ENCODE measurements at places on chromosomes 11 and 22.

- no peak for DNase-seq
These were observed 34.5 kb downstream of the SPATA19 start for GRCh38 chr11:133810766-133811165.

- DNase-seq = no peak
These were observed 16.1 kb upstream of the TPP1 start for GRCh38 chr11:6635082-6635932.

- DNase-seq = no peak
These were observed 823 bp upstream of the MUC15 start for GRCh38 chr11:26572770-26573402.

GRCh38 chr11:7844986-7845385 lies 48.2 kb upstream of the OR5P2 start:
- DNase-seq = no peak

GRCh38 chr11:8262552-8263108 lies 1.0 kb downstream of the LMO1 start:
- peak; percentile 34 for DNase-seq

- DNase-seq = no peak
These were observed 1679.3 kb downstream of the LRRC4C start for GRCh38 chr11:39780131-39780530.

DNA sequence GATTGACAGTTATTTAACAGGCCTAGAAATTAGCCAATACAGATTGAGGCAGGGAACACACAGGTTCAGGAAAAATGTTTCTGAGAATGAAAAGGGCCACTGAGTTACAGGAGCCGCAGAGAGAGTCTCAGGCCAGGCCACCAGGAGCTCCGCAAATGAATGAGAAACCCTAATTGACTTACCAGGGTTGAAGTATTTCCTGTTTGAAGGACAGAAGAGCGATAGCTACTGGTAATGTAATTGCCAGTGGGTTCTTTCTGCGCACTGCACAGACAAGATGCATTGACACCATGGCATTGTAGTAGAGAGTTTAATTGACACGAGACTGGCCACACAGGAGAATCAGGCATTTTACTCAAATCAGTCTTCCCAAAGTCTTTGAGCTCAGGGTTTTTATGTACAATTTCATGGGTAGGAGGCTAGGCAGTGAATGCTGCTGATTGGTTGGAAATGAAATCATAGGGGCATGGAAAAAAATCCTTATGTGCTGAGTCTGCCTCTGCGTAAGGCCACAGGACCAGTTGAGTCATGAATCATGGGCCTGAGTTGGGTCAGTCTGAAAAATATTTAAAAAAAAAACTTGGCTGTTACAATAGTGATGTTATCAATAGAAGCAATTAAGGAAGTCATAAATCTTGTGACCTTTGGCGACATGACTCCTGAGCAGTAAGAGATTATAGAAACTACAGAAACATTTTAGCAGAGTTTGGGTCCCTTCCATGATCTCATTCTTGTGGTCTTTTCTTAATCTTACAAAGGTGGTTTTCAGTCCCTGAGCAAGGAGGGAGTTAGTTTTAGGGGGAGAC lies 203.8 kb downstream of the CASP12 start:
- no peak for DNase-seq

DNA sequence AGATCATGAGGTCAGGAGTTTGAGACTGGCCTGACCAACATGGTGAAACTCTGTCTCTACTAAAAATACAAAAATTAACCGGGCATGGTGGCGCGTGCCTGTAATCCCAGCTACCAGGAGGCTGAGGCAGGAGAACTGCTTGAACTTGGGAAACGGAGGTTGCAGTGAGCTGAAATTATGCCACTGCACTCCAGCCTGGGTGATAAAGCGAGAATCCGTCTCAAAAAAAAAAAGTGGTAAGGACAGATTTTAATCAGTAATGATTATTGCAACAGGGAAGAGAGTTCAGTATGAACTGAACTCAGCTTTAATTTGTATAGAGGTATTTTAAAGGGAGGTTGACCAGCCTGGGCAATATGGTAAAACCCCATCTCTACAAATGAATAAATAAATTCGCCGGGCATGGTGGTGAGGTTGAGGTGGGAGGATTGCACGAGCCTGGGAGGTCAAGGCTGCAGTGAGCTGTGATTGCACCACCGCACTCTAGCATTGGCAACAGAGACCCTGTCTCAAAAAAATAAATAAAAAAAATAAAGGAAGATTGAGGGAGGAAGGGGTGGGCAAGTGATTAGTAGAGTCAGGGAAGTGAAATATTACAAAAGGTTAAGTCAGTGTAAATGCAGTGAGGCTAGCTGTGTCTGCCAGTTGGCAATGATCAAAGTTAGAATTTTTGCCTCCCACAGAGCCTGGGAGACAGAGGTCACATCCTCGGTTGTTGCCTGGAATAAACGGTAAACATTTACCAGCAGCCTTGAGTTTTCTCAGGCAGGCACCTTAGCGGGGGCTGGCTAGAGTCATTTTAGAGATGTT lies 2.6 kb upstream of the MCM5 start:
- no peak for DNase-seq

- no peak for DNase-seq
These were observed 191.6 kb upstream of the CADM1 start for GRCh38 chr11:115695677-115696364.

- no peak for DNase-seq
These were observed 2.5 kb downstream of the ELP4 start for GRCh38 chr11:31512117-31512516.

GRCh38 chr11:70422692-70423522 lies 24.6 kb downstream of the CTTN start:
- no peak for DNase-seq

GRCh38 chr11:117910525-117910924 lies 18.7 kb downstream of the TMPRSS13 start:
- no peak for DNase-seq

DNA sequence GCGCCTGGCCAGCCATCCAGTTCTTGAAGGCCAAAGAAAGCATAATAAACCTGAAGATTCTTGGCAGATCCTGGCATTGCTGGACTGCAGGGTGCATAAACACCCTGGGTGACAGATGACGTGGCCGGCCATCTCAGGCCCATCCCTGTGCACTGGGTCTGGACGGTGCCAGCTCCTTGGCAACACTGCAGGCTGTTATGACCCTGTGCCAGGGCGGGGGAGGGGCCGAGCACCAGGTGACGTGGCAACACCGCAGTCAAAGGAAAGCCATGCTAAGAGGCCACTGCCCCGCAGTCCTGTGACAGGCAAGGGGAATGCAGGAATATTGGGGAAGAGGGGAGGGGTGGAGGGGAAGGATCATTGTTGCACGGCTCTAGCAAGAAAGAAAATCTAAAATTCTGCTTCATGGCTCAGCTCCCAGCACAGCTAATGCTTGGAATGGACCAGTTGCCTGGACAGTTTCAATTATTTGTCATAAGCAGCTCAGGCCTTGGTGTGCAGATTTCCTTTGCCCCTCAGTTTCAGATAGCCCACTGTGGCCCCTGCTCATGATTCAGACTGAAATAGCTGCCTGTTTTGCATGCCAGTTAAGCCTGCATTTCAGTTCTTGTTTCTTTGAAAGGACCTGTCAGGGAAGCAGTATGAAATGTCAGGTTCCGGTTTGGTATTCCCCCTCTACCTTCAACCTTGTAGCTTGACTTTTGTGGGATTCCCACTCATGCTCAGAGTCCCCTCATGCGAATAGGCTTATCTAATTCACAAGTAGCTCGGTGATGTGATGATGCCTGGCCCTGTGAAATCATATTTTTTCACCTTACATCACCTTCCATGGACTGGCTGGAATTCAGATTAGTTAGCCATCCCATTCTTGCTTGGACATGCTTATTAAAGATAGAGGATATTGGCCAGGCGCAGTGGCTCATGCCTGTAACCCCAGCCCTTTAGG lies 29.7 kb upstream of the DDX6 start:
- DNase-seq = peak; percentile 39

DNA sequence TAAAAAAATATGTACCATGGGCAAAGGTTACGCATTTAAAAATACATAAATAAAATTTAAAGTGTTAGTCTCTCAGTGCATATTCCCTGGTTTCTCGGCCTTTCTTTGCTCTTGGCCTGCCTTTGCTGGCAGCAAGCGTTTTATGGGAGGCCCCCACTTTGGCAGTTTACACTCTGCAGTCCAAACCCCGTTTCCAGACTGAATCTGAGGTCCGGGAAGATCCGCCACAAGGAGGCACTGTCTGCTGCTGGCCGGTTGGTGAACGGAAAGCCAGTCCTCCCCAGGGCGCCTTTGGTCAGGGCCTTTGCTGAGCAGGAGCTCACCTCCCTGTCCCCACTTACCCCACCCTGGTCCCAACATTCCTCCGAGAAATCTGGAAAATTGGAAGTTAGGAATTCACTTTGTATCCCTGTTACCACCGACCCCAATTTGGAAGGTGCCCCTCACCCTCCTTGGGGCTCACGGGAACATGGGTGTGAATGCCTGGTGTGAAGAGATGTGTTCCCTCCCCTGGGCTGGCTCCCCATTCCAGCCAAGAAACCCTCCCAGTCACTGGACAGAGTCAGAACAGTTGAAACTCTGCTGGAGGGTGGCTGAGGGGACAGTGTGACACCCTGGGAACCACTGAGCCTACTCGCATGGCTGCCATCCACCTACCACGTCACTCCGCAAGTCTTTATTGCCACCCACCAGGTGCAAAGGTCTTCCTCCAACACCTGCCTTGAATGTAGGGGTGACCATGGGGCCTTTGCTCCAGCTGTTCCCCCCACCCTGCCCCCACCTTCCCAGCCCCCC lies 9.4 kb upstream of the SF1 start:
- DNase-seq = peak; percentile 70

DNA sequence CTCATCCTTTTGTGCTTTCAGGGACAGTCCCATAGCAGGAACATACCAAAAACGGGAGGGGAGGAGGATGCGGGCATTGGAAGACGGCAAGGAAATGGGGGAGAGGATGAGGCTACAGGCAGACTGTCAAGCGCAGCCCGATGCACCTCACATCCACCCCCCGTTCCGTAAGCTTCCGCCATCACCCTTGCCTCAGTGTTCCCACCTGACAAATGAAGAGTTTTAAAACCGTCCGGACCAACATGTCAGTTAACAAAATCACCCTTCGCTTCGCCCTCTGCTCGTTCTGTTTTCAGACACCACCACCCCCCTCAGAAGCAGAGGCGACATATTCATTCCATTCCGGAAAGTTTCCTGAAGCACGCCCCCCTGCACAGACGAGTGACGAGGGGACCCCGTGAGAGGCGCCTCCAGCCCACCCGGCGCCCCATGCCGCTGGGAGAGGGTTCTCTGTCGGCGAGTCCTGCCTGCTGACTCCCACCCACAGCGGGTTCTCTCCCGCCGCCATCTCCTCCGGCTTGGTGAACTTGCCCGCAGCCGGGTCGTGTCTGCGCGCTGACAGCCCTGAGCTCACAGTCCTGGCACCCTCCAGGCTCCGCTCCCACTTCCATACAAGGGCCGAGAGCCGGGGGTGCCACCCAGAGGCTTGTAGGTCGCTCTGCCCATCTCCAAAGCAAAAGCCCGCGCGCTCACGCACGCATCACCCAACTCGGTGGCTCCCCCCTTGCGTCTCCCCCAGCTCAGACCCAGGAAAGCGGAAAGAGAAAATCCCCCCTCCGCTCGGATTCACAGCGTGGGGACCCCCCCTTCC lies 1.5 kb downstream of the IGSF9B start:
- DNase-seq = peak; percentile 60

Measured in activated naive CD8-positive, alpha-beta T cell treated with anti-CD3 and anti-CD28 coated beads, Interleukin-2, amount 50 U/mL, for 24 hours (primary cell).